Fibroblast of skin of left biceps (primary cell): ENCODE measurements at places on chromosomes 11 and 22.

- DNase-seq, result no peak
Observed at GRCh38 chr11:12184699-12185098, 74.3 kb downstream of the MICAL2 start.

DNA sequence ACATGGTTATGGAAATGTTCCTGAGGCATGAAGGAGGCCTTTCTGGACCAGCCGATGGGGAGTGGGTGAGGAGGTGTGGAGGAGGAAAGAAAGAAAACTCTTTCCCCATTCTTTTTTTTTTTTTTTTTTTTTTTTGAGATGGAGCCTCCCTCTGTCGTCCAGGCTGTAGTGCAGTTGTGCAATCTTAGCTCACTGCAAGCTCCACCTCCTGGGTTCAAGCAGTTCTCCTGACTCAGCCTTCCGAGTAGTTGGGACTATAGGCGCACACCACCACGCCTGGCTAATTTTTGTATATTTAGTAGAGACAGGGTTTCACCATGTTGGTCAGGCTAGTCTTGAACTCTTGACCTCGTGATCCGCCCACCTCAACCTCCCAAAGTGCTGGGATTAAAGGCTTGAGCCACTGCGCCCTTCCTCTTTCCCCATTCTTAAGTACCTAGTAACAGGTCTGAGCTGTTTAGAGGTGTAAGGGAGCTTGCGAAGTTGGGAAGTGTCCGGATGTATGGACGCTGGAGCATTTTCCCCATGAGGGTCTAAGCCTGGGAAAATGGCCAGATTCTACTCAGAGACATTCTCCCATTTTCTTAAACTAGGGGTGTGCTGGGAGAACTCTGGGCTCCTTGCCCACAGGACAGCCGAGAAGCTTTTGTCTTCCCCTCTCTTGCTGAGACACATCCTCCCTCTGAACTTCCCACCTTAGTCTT is 135.8 kb downstream of the TEAD1 start:
- DNase-seq, result no peak

- no peak for DNase-seq
Observed at GRCh38 chr11:66328031-66328301, 8.3 kb downstream of the RIN1 start.

GRCh38 chr11:60855726-60856633 is at the start of gene PTGDR2:
Gene PTGDR2, minus strand, starts transcription at chr11:60855950. Its CDS starts 2,228 bp downstream, at chr11:60853722.
- no peak for DNase-seq

- no peak for DNase-seq
Observed at GRCh38 chr11:8729067-8729466, 46.5 kb downstream of the RPL27A start.

- DNase-seq, result peak; percentile 62
Observed at GRCh38 chr11:114280696-114281095, 15.5 kb upstream of the NNMT start.

DNA sequence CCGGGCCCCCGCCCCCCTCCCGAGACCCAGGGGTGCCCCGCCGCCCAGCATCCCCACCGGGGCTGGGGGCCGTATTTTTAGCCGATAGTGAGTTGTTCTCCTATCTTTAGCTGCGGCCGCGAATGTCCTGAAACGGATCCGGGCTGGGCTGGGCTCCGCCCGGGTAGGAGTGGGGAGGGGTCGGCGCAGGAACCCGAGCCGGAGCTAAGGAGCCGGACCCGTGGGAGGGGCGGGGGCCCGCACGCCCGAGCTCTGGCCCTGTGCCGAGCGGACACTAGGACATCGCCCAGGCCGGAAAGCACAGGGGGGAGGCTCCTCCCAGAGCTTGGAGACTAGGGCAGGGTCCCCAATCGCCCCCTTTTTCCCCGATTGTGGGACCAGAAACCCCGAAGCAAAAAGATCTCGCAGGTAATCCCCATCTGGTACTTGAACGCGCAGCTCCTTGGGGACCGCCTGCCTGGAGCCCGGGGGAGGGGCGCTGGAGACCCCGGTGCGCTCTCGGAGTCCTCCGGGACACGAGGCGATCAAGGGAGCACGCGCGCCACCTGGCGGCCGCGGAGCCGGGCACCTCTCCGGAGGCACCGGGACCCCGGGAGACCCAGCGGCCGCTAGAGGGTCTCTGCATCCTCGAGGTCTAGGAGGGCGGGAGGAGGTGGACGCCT is 669 bp downstream of the CDC42EP2 start:
- DNase-seq, result no peak

GRCh38 chr22:33864723-33865130 is 55.5 kb downstream of the LARGE1 start:
- DNase-seq, result no peak

GRCh38 chr22:48654492-48654891 is 1173.2 kb downstream of the BRD1 start:
- DNase-seq, result peak; percentile 28

DNA sequence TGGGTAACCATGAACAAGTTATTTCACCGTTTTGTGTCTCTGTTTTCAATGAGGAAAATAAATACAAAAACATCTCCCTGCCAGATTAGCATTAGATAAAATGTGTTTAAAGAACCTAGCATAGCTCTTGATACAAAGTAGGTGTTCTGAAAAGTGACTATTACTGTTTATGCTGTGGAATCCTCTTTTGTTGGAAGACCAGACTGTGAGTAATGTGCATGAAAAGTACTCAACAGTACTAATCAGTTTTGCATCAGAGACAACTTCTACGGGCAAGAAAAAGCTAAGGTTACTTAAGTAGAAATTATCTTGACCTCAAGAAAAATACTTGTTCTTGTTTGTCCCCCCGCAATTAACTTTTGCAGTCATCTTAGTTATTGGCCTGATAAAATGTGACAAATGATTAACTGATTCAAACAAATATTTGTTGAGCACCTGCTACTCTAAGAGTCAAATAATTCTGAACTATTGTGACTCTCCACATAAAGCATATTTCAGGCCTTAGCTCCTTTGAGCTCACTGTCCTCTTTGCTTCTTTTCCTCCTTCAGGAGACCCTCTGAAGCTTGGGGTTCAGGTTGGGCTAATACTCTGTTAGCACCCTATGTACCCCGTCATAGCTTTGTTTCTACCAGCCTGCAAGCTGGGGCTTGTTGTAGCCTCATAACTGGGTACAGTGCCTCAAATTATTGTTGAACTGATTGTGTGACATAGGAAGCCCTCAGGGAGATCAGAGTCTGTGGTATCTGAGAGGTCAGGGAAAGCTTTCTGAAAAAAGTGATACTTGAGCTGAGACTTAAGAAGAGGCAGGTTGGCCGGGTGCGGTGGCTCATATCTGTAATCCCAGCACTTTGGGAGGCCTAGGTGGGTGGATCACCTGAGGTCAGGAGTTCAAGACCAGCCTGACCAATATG is 24.5 kb downstream of the DIXDC1 start:
- DNase-seq, result no peak

GRCh38 chr11:70650075-70650909 is 252.0 kb downstream of the CTTN start:
- DNase-seq, result peak; percentile 12

DNA sequence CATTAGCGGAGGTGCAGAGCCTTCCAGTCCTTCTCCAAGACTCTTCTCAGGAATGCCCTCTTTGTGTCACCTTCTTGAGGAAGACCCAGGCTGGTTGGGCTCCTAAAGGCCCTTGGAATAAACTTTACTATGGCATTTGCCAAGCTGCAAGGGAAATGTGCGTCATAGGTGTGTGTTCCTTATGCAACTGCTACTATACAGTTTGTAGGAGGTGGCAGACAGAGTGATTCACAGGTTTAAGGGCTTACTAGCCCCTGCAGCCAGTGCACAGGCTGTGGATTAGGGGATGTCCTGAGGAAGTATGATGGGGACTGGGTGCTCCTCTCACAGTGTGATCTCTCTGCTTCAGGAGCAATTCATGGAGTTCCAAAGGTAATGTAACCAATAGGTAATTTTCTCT is 74.6 kb downstream of the TENM4 start:
- no peak for DNase-seq

DNA sequence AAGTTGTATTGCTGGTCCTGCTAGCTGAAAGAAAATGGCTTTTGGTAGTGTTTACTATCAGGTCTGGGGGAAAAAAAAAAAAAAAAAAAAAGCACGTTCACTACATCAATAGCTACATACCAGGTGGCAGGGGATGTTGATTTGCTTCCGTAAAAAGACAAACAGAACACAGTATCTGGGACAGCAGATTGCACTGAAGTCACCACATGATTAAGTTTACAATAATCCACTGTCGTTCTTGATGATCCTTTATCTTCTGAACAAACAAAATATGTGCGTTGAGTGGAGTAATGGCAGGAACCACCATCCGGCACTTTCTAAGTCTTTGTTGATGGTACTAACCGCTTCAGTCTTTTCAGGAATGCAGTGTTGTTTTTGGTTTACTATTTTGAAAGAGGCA is 48.7 kb downstream of the DDX6 start:
- no peak for DNase-seq

GRCh38 chr11:16820324-16821092 is 82.1 kb downstream of the C11orf58 start:
- peak; percentile 28 for DNase-seq

DNA sequence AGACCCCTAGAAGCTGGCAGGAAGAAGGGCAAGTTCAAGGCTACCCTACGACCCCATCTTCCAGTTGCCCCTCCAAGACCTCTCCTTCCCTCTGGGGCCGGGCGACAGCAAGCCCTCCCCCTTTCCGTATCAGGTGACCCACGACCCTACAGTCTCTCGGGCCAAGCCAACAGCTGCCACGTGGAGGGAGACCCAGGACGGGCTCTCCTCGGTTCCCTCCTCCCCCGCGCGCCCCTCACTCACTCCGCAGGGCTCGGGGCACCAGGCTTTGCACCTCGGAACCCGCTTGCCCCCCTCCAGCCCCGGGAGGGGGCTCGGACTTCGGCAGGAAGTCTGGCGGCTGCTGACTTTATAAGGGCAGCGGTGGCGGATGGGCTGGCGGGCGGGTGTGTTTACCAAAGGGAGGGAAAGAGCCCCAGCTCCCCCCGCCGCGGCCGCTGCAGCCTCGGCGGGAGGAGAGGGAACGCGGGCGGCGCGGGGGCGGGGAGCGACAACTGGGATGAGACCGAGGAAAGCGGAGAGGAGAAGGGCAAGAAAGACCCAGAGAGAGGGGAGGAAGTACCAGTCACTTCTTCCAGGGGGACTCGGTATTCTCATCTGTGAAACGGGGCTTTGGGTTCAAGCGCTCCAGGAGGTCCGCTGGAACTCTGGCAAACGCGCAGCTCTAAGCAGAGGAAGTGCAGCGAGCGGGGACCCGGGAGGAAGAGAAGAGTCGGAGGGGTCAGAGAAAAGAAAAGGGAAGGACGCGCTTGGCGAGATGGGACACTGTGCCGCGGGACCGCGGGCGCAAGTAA is 767 bp downstream of the SLC43A1 start:
- DNase-seq, result no peak

DNA sequence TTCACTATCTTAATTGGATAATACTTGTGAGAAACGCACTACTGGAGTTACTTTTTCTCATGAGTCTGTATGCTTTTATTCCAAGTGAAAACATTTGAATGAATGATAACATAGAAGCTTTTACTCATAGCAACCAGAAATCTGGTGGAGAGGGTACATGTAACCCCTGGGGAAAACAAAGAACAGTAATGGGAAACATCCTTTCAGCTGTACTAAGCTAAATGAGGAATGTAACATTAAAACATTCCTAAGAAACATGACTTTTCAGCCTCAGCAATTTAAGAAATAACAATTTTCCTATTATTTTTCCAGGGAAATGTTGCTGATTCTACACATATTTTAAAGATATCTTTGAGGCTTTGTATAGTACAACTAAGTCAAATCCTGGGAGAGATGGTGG is 97.2 kb upstream of the CEP126 start:
- DNase-seq, result no peak

DNA sequence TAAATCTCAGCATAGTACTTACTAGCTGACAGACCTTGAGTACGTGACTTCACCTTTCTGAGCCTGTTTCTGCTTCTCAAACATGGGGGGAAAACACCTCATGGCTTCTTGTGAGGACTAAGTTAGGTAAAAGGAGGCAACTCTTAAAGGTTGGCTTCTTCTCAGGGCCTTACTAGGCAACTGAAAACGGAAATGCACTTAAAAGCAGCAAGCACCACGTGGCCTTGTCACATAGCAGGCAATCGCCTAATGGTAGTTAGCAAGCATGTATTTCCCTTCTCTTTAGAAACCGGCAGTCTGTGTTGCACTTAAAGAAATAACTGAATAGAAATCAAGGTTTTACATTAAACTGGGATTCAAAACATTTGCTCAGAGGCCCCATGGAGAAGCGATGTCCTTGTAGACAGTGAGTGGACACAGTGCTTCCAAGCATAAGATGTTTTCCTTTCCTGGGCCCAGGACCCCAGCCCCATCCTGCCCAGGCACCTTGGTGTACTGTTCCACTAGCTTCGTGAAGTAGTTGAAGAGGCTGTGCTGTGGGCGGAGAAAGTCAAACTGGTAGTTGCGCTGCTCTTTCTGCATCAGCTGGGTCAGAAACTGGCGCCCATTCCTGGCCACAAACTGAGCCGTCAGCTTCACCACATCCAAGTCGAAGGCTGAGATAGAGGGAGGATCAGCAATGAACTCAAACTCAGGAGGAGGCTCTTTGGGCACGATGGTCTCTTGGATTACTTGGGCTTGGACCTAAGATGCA is 12.1 kb downstream of the SF3A1 start:
- no peak for DNase-seq

DNA sequence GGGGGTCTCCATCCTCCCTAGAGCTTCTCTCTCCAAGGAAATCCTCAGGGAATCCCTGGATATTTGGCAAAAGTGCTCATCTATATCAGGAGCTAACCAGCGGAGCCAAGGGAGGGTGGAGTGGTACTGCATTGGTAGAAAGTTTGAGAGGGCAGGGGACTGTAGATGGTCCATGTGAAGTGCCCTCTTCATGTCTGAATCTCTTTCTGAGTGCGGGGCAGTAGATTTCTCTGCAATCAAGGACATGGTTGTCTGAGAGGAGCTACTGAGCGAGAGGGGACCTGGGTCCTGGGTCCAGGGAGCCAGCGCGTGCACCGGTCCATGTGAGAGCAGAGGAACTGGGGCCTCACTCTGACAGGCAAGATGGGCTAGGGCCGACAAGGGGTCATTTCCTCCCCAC is 701 bp downstream of the DIXDC1 start:
- no peak for DNase-seq

GRCh38 chr11:82854242-82854641 is 46.0 kb downstream of the PRCP start:
- no peak for DNase-seq

- DNase-seq, result peak; percentile 50
Observed at GRCh38 chr11:78417888-78418583, 416 bp upstream of the GAB2 start.

DNA sequence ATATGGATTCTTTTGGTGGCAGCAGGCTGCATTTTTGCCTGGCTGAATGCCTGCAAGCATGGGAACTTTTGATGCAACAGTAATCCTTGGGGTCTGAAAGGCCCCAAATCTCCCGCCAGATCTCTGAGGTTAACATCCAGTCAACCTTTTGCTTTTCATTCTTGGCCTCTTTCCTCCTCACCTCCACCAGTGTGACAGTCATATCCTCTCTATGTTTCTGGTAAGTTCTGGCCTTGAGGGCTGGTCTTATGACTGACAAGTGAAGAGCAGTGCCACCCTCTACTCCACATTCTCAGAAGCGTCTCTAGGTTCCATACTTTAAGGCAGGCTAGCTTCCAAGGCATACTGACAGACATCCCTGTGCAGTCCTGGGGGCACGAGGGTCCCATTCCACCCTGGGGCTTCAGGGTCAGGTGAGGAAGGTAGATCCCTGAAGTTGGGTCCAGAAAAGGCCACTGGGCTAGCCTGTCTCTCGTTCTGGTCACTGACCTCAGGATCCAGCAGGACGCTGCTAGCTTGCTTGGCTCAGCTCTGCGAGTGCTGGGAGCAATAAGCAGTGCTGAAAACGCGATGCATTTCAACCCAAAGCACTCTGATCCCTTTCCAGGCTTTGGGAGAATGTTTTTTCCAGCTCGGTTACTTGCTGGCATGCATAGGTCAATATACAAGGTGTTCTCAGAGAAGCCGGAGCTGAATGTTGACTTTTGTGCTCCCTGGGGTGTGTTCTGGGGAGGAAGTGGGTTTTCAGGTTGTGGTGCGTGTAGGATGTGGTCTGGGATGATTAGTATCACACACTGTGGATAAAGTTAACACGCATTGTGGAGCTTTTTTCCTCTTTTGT is 75.2 kb downstream of the PTPRJ start:
- DNase-seq, result no peak
